ENCODE measurements at places on chromosomes 7 and 10. TPM values are rescaled to one million over a fixed set of nuclear protein-coding genes. Genes with fewer than 3 reads are reported as not detected.

- peaks cover 33% of the 10 kb centered on the region for H3K4me1 ChIP-seq
- peaks cover 14% of the 10 kb centered on the region for H3K36me3 ChIP-seq
- peak; percentile 29 for DNase-seq
- no peaks in the 10 kb centered on the region for H3K27me3 ChIP-seq
Observed at GRCh38 chr10:99431190-99431760, 851 bp upstream of the GOT1 start.

- H3K27me3 ChIP-seq: peaks cover 3% of the 10 kb centered on the region
- H3K27ac ChIP-seq: no peak overlapping the region
- DNase-seq: no peak
Observed at GRCh38 chr10:49294731-49295130, 4.2 kb upstream of the C10orf71 start.

Gene FAM25G
- not detected for total RNA-seq

DNA sequence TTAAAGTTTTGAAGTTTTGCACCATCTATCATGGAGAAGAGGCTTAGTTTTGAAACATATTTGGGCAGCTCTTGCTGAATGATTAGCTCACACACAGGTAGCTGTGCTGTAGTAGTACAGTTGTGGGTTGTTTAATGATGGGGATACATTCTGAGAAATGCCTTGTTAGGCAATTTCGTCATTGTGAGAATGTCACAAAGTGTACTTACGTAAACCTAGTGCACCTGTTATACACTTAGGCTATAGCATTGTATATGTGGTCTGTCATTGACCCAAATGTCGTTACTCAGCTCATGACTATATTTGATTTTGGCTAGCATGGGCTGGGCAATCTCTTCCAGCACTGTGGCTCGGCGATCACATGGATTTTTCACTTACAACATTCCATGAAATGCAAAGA is 247.2 kb upstream of the IGFBP3 start:
- H3K4me3 ChIP-seq: no peak overlapping the region
- no peak for DNase-seq
- no peaks in the 10 kb centered on the region for H3K36me3 ChIP-seq
- H3K4me1 ChIP-seq: no peaks in the 10 kb centered on the region
- H3K27me3 ChIP-seq: no peaks in the 10 kb centered on the region

- H3K27ac ChIP-seq: peak overlapping the region; percentile 93
- H3K4me1 ChIP-seq: peaks cover 50% of the 10 kb centered on the region
- DNase-seq: no peak
- H3K27me3 ChIP-seq: no peaks in the 10 kb centered on the region
- H3K4me3 ChIP-seq: peak overlapping the region; percentile 95
- H3K36me3 ChIP-seq: peaks cover 32% of the 10 kb centered on the region
Observed at GRCh38 chr10:5814110-5815107, 1.2 kb upstream of the GDI2 start.

DNA sequence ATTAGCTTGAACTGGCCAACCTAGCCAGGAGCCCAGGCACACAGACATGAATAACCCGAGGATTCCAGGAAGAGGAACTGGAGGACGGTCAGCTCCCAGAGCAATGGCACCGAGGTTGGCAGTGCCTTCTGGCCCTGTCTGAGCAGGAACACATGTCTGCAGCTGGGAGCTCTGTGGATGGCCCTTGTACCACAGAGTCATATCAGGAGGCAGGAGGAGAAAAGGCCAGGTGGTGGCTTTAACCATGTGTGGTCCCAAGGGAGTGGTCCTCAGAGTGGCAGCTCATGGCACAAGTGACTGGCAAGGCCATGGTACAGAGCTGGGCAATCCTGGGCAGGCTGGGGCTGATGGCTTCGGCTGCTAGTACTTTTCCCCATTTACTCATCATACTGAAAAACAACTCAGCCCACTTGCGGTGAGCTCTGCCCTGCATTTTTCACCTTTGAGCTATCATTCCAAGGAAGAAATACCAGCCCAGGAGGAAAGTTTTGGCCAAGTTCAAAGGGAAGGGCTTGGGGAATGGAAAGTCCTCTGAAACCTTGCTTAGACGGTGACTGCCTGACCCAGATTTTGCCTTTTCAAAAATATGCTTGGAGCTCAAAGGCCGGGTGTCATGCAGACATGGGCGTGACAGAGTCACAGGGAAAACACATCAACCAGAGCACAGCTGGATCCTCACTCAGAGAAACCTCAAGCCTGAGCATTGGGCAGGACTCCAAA is 25.7 kb upstream of the LOXL4 start:
- no peak overlapping the region for H3K4me3 ChIP-seq
- peaks cover 10% of the 10 kb centered on the region for H3K27me3 ChIP-seq
- no peaks in the 10 kb centered on the region for H3K4me1 ChIP-seq
- no peak for DNase-seq
- H3K27ac ChIP-seq: no peak overlapping the region

DNA sequence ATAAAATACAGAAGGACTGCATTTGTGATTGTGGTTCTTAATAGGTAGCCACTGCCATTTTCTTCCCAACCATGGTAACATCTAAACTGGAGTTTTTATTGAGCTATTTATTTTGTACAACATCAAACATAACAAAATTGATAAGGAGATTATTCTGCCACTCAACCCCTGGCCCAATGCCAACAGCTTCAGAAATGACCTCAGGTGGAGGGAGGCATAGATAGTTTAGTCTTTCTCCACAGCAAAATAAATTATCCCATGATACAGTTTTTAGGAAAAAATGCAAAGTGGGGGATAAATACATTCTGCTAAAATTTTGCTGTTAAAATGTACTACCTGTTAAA is 57.6 kb downstream of the LRRTM3 start:
- no peaks in the 10 kb centered on the region for H3K36me3 ChIP-seq
- no peaks in the 10 kb centered on the region for H3K4me1 ChIP-seq

DNA sequence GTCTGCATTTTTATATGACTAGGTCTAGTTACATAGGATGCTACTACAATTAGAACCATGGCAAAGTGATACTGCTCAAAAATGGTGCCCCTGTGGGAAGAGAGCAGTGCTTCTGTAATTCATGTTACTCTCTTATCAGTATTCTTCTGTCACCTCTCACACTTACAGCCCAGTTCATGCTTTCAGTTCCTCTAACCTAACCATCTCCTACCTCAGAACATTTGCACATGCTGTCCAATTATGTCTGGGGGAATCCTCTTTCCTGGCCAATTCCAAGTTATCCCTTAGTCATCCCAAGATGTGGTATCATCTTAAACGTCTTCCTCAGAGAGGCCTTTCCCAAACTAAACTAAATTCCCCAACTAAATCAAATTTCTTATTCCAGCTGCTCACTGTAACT is 190.2 kb downstream of the RELN start:
- DNase-seq: no peak
- H3K27ac ChIP-seq: no peak overlapping the region
- H3K36me3 ChIP-seq: no peaks in the 10 kb centered on the region

GRCh38 chr7:131456338-131456737 is 100.1 kb downstream of the PODXL start:
- H3K4me1 ChIP-seq: peaks cover 4% of the 10 kb centered on the region
- no peak for DNase-seq
- H3K36me3 ChIP-seq: peaks cover 17% of the 10 kb centered on the region
- no peak overlapping the region for H3K4me3 ChIP-seq
- H3K27me3 ChIP-seq: no peaks in the 10 kb centered on the region

DNA sequence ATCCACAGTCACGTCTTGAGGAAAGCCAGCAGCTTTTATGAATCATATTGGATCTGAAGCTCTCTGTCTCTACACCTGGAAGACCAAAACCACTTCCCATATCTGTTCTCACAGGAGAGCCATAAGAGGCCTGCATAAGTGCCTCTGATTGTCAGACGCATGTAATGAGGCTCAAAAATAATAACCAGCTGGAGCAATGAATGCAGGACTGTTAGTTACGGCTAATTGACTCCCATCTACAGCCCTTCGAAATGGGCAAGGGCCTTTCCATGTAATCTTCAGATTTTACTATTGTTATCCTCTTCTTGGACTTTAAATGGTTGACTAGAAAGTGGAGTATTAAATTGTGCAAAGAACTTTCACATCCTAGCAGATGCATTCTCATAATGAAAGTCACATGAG is 4.4 kb upstream of the SEMA3C start:
- peaks cover 29% of the 10 kb centered on the region for H3K27me3 ChIP-seq
- no peak overlapping the region for H3K4me3 ChIP-seq
- DNase-seq: no peak
- H3K4me1 ChIP-seq: peaks cover 4% of the 10 kb centered on the region

Gene STAG3
- 13.2 TPM for total RNA-seq

DNA sequence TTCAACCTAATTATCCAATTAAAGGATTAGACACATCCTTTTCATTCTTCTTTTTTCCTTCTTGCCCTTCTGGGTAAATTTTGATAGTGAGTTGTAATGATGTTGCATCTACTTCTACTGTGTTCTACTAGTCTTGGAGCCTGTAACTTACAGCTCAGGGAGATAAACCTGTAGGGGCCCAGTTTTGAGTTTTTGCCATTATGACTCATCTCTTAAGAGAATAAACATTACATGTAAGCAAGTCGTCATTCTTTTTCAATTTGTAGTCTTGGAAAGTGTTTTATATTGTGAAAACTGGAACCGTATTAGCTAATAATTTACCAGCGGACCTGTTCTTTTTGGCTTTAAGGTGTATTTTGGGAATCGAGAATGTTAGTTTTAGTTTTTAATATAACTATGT is 89.7 kb upstream of the RPA3 start:
- no peak for DNase-seq
- no peak overlapping the region for H3K27ac ChIP-seq

DNA sequence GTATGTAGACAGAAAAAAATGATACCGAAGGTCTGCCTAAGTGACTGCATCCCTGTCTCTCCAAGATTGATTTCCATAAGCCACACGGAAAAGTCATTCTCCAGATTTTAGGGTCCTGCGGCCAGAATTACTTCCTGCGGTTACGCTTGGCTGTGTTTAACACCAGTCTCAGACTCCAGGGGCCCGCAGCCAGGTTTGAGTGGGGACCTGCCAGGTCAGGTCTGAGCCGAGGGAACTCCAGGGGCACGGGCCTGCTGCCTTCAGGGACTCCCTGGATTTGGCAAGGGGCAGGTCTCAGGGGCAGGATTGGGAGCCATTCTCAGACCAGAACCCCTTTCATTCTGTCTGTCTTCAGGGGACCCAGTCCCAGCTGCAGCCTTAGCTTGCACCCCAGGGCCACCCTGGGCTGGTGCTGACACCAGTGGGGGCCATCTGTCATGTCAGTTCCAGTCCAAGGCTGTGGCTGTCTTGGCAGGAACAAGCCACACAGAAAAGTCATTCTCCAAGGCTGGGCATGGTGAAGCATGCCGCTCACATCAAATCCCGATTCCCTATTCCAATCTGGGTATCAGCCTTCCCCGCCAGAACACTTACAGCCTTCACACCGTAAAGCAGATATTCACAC is 39.0 kb downstream of the TMEM120A start:
- no peak overlapping the region for H3K4me3 ChIP-seq
- H3K4me1 ChIP-seq: no peaks in the 10 kb centered on the region
- peaks cover 9% of the 10 kb centered on the region for H3K36me3 ChIP-seq
- H3K27ac ChIP-seq: no peak overlapping the region

DNA sequence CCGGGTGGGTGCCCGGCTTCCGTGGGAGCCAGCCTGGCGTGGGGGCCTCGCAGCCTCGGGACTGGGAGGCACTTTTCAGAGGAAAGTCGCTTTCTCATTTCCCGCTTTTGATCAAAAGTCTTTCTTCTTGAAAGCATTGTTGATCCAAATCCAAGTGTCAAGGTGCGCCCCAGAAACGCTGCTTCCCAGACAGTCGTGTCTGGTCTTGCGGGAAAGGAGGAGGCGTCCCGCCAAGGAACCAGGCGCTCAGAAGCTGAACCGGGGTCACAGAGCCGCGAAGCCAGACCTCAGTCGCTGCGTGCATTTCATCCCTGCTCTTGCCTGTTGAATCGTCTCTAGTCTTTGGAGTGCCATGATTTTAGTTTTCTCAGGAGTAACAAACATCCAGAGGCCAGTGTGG is 1.1 kb upstream of the BNIP3 start:
- DNase-seq: no peak
- no peak overlapping the region for H3K27ac ChIP-seq
- peak overlapping the region; percentile 66 for H3K4me3 ChIP-seq
- peaks cover 39% of the 10 kb centered on the region for H3K36me3 ChIP-seq
- H3K4me1 ChIP-seq: peaks cover 25% of the 10 kb centered on the region

DNA sequence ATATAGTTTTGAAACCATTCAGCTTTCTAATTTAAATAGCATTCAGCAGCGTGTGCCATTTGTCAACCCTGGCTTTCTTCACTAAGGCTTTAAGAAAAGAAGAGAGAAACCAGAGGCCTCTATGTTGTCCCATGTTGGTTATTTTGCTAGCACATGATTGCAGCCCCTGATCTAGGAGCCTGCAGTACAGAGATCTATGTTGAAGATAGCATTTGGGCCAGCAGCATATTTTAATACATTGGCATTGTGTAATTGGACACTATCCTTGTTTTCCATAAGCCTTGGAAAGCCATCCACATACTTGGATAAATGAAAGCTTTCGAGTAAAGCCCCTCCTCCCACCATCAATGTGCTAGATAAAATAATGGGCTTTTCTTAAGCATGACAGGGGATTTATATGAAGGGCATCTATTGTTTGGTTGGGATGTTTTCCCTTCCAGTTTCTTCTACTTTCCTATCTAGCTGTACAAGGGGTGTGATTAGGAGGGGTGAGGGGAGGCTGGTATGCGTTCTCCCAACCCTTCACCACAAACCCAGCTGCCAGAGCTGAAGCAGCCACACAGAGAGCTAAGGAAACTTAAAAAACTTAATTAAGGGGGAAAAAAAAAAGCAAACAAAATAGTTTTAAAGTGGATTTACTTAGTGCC is 23.1 kb upstream of the SDHAF3 start:
- DNase-seq: no peak
- no peak overlapping the region for H3K4me3 ChIP-seq
- no peak overlapping the region for H3K27ac ChIP-seq
- H3K27me3 ChIP-seq: peaks cover 10% of the 10 kb centered on the region

Gene PIK3AP1
- total RNA-seq: 4.7 TPM

DNA sequence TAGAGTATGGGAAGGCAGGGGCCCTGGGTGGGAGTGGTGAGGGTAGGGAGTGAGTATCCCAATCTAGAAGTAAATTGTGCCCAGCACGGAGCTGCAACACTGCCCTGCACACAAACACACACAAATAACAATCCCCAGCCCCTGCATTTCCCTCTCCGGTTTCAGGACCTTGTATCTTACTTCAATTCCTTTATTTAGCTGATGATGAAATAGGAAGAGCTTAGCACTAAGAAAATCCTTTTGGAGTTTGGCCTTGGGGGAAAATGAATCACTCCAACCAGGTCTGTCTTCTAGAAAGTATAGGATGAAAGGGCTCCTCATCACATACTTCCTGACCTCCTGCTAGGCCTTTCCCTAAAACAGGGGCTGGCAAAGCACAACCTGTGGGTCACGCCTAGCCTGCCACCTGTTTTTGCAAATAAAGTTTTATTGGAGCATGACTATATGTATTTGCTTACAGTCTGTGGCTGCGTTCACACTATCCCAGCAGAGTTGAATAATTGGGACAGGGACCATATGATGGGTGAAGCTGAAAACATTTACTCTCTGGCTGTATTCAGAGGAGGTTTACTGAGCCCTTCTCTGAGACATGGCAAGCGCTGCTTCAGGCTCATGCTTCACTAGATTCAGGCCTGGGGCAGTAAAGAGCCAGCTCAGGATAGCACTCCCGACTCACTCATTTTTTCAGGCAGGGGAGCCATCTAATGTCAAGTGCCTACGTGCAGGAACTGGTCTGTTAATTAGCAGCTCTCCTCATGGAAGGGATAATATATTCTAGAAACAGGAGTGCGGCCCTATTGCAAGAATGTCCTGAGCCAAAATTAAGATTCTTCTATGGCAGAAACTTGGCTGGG is 111.0 kb downstream of the EGFR start:
- H3K27me3 ChIP-seq: peaks cover 11% of the 10 kb centered on the region
- no peak for DNase-seq
- H3K4me1 ChIP-seq: peaks cover 8% of the 10 kb centered on the region
- no peaks in the 10 kb centered on the region for H3K36me3 ChIP-seq
- H3K4me3 ChIP-seq: no peak overlapping the region

All from activated CD8-positive, alpha-beta T cell treated with anti-CD3 and anti-CD28 coated beads for 36 hours (primary cell).